ENCODE measurements at places on chromosomes 11 and 22.

GRCh38 chr11:75510004-75510722, 15.6 kb downstream of the GDPD5 start:
- DNase-seq = no peak

DNA sequence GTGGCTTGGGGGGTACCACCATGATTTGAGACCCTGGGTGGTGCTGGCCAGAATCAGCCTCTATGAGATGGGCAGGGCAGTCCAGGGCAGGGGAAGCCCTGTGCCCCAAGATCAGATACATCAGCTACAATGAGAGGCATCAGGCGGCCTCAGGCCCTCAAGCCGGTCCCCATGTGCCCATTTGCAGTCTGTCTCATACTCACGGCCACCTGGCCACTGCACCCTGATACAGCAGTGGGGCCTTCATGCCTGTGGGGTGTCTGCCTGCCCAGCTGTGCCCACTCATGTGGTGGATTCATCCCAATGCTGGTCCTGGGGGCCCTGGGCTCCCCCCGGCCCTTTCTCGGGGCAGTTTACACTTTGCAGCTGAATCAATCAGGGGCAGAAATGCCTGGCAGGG, 42.4 kb upstream of the KCNQ1OT1 start:
- DNase-seq = no peak

DNA sequence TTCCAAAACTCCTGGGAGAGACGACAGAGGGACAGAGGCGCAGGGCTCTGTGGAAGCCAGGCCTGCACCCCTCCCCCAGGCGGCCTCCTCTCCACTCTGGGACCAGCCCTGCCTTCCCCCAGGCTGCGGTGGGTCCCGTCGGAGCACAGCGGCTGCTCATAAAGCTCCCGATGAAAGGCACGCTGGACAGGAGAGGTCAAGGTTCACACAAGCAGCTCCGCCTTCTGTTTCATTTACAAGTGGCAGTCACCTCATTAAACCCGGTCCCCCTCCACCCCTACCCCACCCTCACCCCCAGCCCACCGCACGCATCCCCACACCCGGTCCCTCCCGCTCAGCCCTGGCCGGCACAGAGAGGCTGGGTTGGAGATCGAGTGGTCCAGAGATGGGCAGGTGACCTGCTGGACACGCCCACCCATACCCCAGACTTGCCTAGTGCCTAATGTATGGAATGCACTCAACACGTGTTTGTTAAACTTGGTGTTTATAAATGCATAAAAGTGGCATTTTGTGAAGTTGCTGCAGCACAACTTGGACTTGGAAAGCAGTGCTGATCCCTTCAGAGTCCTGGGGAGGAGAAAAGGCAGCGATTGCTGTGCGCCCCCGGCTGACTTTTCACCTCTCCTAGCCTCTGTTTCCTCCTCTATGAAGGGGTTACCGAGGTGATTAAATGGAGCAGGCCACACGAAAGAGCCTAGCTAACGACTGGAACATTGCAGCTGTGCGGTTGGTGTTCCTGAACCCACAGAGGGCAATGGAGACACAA, 26.0 kb downstream of the RPUSD4 start:
- DNase-seq = no peak

DNA sequence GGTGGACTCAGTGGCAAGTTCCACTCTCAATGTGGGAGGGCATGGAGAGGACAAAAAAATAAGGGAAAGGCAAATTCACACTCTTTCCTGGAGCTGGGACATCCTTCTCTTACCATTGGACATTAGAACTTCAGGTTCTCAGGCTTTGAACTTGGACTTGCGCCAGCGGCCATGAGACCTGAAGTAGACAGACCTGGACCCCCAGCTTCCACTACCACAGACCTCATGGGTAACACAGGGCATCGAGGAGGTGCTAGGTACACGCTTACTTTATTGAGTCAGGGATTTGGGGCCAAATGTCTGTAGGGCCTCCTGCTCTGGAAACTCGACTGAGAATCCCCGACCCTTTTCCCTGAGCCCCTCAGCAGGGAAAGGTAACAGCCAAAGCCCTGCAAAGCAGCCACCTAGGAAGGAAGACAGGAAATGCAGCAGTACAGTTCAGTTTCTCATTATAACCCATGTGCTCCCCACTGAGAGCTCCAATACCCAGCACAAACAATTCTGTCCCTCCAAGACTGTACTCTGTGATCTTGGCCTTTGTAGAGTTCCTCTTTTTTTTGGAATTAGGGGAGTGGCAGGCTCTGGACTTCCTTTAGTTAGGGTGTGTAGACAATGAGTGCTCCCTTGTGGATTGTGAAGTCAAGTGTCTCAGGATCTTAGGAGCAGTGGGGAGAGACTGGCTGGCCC, 5.7 kb downstream of the CHRNA10 start:
- no peak for DNase-seq

- no peak for DNase-seq
Observed at GRCh38 chr22:35053060-35053835, 12.7 kb upstream of the ISX start.

- no peak for DNase-seq
Observed at GRCh38 chr11:128691802-128692752, 1.8 kb upstream of the FLI1 start.

- DNase-seq = no peak
Observed at GRCh38 chr11:95081412-95081811, 8.2 kb upstream of the ENDOD1 start.

GRCh38 chr11:113106507-113106906, 145.3 kb downstream of the NCAM1 start:
- DNase-seq = no peak

- no peak for DNase-seq
Observed at GRCh38 chr11:42047637-42048555, 588.4 kb upstream of the LRRC4C start.
